Endothelial cell of umbilical vein (primary cell): ENCODE measurements at places on chromosomes 12 and 14. TPM values are rescaled to one million over a fixed set of nuclear protein-coding genes. Genes with fewer than 3 reads are reported as not detected.
A peak's percentile ranks its signal among the peaks of the same experiment; 100 is the strongest.

C12orf50 gene
- 0.30 and 0.31 TPM in 2 replicates for total RNA-seq

CNTN1 gene
- 0.07 TPM in 1 of 2 replicates, not detected in the other for total RNA-seq

HCAR1 gene
- total RNA-seq, result not detected in 2 replicates

DNA sequence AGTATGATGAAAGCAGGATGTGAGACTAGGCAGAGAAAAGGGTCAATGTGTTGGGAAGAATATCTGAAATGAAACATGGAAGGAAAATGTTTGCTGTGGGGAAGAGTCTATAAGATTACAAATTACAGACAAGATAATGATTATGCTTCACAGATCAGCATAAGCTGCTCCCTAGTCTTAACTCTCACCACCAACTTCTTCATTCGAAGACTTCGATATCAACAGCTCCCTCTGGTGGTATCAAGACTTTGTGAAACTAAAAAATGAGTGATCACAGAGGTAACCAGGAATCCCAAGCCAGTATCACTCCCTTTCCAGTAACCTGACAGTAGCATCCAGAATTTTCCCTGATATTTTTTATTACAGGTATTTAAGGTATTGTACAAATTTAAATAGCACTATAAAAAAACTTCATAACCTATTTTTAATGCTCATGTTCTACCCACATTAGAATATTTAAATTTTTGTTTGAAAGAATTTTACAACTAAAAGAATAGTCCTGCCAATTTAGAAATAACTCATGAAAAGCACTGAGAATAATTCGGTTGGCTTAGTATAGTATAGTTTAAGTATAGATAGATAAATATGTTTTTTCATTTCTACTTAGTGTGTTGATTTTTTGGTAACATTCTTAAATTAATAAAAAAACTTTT, 84.4 kb downstream of the C2CD5 start:
- DNase-seq, result peak; percentile 37

GRCh38 chr14:42316693-42317092, 710.0 kb downstream of the LRFN5 start:
- DNase-seq, result no peak

GRCh38 chr12:130880411-130880885, 8.6 kb downstream of the RAN start:
- no peak for DNase-seq
